ENCODE measurements at places on chromosomes 7 and 10.

DNA sequence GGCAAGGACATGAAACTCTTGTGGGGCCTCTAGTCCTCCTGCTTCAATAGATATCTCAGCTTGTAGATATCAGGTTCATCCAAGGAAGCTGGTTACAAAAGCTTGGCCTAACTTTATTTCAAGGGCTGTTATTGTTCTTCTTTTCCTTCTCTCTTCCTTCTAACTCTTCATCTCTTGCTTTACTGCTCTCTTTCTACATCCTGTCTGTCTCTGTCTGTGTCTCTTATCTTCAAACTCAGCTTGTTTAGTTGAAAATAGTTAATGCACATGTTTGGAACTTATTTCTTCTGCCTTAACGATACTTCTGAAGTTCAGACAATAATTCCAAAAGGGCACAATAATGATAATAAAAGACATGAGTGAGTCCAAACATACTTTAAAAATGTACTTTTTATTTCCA, 393.9 kb downstream of the NXPH1 start:
- no peak for DNase-seq

DNA sequence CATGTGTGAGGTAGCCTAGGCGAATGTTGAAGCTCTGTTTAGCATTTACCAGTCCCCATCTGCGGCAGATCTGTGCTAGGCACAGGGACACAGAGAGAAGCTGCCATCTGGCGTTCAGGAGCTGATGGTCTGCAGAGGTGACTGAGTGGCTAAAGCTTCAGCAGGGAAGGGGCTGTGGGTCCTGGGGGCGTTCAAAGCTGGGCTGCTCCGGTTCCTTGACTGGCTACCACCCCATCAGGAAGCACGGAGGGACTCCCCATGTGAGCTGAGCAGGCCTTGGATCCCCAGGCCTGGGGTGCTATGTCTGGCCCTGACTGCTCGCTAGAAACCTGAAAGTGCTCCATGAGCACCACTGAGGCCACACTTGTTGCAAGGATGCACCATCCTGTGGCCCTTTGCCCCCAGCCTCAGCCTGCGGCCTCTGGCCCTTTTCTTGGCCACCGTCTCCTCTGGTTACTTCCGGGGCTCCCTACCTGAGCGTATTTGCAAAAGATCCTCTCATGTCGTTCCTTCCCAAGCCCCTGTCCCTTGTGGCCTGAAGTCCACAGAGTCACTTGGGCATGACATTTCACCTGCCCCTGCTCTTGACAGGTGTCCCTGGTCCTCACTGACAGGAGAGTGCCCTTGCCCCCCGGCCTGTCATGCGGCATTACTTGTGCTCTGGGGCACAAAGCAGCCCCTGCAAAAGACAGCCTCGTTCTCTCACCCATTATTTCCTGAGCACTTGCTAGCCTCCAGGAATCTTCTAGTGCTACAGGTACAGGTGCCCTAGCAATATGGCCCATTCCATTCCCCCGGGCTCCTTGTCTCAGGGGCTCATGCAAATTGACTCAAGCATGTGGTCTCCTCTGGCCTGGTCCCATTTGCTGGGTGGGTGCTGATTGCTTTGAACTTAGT, 108.1 kb downstream of the GLRX3 start:
- no peak for DNase-seq

DNA sequence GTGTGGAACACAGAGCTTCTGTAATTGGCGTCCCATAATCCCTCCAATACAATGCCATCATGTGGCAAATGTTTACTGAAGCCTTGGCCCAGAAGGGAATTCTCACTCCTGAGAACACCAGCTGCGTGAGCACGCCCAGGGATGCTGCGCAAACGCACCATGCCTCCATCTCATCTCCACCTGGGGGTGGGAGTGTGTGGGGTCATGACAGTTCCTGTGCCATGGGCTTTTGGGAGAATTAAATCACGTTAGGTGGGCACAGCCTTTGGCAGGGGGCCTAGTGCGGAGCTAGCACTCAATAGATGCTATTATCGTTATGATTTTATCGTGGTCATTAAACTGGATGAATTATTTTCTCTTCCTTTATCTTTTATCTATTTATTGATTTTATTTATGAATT, 15.8 kb downstream of the WDFY4 start:
- DNase-seq: no peak

DNA sequence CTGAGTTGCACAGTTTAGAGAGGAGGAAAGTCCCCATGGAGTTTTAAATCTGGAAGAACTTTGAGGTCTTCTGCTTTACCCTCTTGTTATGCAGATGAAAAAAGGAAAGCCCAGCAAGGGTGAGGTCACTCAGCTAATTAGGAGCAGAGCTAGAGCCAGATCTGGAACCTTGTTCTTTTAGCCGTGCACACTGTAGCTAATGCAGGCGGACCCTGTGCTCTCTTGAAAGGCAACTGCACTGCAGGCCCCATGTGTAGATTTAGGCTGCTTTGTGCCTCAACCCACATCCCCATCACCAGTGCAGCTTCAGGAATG, 63.4 kb downstream of the SYPL1 start:
- no peak for DNase-seq
